ENCODE measurements at places on chromosomes 11 and 22.
A peak's percentile ranks its signal among the peaks of the same experiment; 100 is the strongest.

- DNase-seq, result no peak
Measured at GRCh38 chr22:42277988-42278776, 7.7 kb upstream of the TCF20 start.

- no peak for DNase-seq
Measured at GRCh38 chr11:35012467-35013191, 96.2 kb downstream of the PDHX start.

- no peak for DNase-seq
Measured at GRCh38 chr11:111634981-111635705, 32.9 kb downstream of the SIK2 start.

- no peak for DNase-seq
Measured at GRCh38 chr11:81574301-81574700, 1159.4 kb downstream of the FAM181B start.

GRCh38 chr11:132101881-132102280 lies 731.5 kb downstream of the NTM start:
- DNase-seq, result no peak

DNA sequence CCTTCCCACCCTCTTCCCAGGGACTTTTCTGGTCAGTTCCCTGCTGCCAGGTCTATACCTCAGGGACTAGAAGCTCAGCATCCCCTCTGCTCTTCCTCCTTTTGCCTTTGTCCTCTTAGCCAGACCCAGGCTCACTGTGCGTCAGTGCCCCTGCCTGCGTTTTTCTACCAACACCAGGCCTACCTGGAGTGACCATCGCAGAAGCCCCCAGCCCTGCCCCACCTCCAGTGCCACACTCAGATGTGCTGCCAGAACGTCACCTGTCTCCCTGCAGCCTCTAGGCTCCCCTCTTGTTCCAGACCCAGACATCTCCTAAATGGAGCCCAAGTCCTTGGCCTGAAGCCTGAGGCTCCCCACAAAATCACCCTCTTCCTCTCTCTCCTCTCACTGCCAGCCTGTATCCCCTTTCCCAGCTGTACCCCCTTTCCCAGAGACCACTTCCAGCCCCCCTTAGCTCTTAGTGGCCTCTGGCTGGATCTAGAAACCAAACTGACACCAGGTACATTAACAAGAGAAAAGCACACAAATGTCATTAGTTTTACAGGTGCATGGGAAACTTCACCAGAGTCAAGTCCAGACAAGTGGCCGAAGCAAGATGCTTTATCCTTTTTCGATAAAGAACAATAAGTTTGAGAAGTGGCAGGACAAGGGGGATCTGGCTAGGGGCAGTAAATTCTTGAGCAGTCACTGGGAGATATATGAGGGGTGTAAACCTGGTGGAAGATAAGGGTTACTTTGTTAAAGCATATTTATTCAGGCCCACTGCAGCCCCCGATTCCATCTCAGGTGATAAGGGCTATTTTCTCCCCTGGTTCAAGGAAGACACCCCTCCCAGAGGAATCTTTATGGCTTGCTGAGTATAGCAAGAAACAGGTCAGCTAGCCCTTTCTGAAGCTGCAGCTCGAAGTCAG lies 61.5 kb downstream of the BCR start:
- DNase-seq, result no peak

DNA sequence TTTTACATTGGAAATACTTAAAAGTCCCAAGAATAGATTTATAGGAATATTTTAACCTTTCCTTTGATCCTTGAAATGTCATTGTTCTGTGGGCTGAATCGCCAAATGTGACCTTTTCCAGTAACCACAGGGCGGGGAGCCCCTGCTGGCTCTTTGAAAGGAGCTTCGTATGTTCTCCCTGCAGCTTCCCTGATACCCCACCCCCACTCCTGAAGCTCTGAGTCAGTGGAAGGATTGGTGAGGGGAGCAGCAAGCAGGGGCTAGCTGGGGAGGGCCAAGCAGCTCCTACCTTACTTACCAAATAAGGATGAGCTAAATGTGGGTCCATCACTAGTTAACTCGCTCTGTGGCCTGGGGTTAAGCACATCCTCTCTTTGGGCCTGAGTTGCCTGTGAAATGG lies 87.7 kb downstream of the CHST1 start:
- DNase-seq, result no peak

DNA sequence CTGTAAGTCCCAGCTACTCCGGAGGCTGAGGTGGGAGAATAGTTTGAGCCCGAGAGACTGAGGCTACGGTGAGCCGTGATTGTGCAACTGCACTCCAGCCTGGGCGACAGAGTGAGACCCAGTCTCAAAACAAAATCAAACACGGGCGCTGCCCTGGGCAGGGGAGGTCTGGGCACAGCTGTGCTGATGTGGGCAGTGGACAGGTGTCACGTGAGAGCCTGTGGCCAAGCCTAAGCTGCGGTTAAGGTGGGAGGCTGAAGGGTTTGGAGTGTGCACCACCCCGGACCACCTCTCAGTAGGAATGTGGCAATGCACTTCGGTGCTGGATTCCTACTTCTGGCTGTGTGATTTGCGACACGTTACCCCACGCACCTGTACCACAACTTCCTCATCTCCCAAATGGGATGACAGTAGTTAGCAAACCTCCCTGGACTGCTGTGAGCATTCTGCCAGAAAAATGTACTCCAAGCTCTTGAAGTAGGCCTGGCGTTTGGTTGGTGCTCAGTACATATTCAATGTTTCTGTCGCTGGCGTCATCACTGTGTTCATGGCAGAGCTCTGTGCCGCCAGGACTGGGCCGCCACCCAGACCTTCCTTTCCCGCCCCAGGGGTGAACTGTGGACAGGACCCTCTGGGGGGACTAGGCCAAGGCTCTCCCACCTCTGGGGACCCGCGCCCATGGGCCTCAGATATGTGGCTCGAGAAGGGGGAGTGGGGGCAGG lies 807 bp upstream of the ZNF74 start:
- DNase-seq, result no peak

GRCh38 chr22:45166932-45167331 lies 3.2 kb downstream of the NUP50 start:
- DNase-seq, result no peak

DNA sequence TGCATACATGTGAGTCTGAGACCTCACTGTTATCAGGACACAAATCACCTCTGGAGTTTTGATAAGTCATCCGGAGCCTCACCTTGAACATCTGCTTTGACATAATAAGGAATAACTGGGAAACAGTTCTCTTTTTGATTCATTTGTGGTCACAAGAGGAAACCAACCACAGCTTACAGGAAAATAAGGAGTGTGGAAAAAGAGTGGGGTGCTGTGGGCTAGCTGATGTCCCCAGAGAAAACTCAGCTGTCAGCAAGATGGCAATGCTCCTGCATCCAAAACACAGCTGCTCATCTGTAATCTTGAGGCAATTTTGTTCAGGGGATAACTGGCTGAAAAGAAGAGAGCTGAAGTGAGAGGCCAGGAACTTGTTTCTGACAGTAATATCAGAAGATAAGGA lies 416.4 kb upstream of the SYN3 start:
- DNase-seq, result no peak

GRCh38 chr11:134333946-134334345 lies 2.2 kb downstream of the GLB1L2 start:
- DNase-seq, result no peak

- no peak for DNase-seq
Measured at GRCh38 chr11:93039531-93040240, 70.2 kb downstream of the MTNR1B start.

DNA sequence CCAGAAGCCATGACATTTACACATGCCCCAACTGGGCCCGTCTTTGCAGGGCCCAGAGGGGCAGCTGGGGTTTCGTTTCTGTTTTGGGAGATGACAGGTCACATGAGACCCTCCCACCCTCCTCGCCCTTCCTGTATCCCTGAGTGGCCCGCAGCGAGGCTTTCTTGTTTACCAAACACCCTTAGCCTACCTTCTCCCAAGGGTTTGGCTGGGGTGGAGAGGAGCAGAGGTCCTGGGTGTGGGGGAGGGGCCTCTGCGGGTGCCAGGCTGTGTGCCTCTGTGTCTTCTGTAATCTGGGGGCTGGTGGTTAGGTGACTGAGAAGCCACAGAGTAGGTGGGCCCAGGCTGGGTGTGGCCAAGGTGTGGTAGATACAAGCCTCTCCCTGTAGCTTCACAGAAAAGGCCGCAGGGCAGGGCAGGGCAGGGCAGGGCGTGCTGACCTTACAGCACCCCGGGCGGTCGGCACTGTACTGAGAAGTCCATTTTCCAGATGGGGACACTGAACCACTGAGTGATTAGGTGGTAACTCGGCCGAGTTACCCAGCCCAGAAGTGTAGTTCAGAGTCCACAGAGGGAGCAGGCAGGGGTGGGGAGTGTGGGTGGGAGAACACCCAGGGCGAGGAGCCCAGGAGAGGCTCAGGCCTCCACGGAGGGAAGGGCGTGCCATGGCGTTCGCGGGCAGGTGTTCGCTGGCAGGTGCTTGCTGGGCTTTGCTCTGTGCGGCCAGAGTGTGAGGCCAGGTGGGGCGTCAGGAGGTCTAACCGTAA lies 8.7 kb downstream of the PRR5 start:
- peak; percentile 29 for DNase-seq

DNA sequence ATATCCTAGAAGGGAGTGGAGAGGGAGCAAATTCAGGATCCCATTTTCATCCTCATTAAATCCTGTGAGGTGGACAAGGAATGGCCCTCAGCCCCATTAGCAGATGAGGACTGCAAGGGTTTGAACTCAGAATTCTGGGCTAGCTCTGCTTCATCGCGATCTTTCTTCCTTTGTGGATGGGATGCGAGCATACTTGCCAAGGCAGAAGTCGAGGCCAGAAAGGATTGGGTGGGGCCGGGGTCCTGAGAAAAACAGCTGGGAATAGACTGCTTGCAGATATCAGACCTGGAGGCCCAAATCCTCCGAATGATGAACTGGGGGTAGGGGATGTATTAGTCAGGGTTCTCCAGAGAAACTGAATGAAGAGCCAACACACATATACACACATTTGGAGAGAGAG lies 179.0 kb downstream of the CHST1 start:
- no peak for DNase-seq

DNA sequence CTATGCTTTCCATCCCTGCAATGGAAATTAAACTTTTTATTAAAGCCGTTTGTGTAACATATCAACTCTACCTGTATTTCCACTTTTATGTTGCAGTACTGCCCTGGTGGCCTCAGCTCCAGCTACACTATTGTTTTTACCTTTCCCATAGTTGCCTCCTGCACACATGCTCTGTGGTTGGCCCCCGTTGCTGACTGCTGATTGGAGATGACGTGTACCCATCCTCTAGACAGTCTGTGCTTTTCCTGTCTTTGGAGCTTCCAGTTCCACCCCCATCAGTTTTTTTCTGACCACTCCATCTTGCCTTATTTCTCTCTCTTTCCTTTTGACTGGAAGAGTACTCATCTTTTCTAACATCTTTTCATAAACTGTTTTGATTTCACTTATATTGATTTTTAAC lies 123.8 kb downstream of the TEAD1 start:
- no peak for DNase-seq

DNA sequence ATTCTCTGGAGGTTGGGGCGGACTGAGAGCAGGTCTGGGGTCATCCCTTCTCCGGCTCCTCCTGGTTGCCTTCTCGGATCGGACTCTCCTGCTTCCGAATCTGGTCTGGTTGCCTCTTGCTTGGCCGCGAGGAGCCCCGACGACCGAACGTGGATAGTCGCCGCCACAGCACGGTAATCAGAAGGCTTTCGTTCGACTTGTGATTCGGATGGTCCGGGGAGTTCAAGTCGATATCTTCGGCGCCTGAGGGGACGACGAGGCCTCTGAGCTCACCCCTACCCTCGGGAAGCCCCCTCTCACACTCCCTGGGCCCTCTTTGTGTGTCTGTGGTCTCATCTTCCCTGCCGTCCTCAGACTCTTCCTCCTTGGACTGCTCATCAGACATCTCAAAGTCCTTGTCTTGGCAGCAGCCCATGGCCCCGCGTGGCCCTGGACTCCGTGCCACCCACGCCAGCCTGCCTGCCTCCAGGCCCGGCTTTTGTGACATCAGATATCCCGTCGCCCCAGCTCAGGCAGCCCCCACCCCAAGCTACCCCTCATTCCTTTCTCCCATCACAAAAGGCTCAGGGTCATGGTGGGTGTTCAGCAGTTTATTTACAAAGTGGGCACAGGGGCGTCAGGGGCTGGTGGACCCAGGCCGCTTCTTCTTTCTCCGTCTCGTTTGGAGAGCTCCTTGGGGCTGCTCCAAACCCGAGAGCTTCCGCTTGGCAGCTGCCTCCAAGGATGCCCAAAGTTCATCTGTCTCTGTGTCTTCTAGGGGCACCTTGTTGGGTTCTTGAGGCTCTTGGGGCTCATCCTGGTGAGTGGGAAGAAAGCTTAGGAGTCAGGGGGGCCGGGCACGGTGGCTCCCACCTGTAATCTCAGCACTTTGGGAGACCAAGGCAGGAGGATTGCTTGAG lies at the start of gene TEX54:
Gene TEX54, minus strand, starts transcription at position 506 of the 899 bp plus-strand sequence.
- no peak for DNase-seq

GRCh38 chr11:70128435-70128906 lies 50.4 kb downstream of the ANO1 start:
- DNase-seq, result no peak

GRCh38 chr11:1571760-1572196 lies 293 bp downstream of the DUSP8 start:
- no peak for DNase-seq

GRCh38 chr11:2991452-2992233 lies 486 bp downstream of the NAP1L4 start:
- DNase-seq, result peak; percentile 47

- no peak for DNase-seq
Measured at GRCh38 chr11:27388869-27389268, 25.9 kb upstream of the CCDC34 start.

GRCh38 chr11:118666371-118666770 lies 13.1 kb downstream of the TREH start:
- DNase-seq, result no peak

GRCh38 chr22:30357236-30357570 lies 396 bp downstream of the CCDC157 start:
- no peak for DNase-seq

DNA sequence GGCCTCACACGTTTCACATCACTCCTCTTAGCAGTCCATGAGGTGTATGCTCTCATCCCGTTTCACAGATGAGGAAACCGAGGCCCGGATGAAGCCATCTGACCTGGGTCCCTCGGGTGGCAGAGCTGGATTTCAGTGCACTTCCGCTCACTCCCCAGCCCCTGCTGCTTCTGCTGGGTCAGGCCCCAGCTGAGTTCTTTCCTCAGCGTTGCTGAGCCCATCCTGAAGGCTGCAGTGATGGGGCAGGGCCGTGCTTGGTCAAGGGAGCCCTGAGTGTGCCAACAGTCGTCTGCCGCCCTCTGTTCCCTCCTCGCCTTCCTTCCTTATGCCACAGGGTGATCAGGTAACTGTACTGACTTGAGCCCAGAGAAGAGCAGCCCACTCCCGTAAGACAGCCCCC lies 12.1 kb downstream of the TRMU start:
- DNase-seq, result no peak

- DNase-seq, result no peak
Measured at GRCh38 chr11:123698546-123699127, 42.8 kb downstream of the ZNF202 start.

- peak; percentile 95 for DNase-seq
Measured at GRCh38 chr11:130181295-130182272, 22.0 kb downstream of the ST14 start.

GRCh38 chr22:49418943-49419342 lies 408.7 kb downstream of the BRD1 start:
- DNase-seq, result no peak

DNA sequence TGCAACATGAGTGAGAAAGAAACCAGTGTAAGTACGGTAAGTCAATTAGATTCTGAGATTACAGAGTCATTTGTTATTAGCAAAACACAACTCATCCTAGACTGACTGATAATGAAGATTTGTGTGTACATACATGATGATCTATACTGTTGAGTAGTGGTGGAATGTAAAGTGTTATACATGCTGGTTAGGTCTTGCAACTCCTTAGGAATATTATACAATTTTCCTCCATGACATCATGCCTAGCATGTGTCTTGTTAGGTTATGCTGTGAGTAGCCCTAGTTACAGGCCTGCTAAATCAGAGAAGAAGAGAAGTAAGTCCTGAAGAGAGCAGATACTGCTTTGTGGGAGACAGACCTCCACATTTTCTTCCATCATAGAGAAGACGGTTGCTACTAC lies 880.6 kb downstream of the LUZP2 start:
- no peak for DNase-seq
